ENCODE measurements at places on chromosomes 6 and 20.

DNA sequence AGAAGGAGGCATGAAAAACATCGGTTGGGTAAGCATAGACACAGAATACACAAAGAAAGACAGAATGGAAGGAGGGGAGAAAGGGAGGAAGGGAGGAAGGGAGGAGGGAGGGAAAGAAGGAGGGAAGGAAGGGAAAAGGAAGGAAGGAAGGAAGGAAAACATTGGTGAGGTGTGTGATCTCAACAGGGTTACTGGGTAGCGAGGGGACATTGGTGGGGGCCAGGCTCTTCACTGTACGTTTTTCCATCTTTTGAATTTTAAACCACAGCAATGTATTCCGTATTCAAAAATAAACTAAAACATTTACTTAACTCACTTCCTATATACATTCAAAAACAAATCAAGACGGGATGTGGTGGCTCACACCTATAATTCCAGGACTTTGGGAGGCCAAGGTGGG, 20.7 kb upstream of the BPIFA2 start:
- no peak for DNase-seq

DNA sequence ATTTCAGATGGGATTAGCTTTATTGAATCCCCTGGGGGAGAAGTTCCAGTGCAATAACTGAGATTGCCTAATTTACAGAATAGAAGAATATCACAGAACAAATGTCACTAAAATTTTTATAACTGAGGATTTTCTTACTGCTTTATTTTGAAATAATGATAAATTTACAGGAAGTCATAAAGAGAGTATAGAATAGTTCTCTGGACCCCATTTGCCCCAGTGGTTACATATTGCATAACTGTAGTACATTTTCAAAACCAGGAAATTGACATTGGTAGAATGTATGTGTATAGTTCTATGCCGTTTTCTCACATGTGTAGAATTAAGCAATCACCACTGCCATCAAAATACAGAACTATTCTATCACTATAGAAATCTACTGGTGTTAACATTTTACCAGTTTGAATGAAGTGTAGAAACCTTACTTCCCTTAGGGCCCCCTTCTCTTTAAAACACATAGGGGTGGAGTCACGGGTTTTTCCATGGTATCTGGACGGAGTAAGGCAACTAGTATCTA, 18.3 kb downstream of the KIF6 start:
- no peak for DNase-seq

DNA sequence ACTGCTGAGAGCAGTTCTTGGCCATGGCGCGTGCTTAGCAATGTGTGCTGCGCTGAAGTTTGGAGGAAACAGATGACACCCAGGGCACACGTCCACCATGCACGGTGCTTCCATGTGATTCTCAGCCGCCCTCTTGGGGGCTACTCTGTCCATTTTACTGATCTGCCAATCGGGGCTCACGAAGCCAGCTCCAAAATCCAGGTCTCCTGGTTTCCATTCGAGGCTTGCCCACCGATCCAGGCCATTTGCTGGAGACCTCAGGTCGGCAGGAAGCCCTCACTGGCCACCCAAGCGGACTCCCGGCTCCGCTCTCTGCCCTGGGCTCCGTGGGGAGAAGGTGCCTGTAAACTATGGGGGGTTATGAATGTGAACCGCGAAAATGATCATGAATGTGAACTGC, 11.7 kb upstream of the FRMD1 start:
- no peak for DNase-seq

DNA sequence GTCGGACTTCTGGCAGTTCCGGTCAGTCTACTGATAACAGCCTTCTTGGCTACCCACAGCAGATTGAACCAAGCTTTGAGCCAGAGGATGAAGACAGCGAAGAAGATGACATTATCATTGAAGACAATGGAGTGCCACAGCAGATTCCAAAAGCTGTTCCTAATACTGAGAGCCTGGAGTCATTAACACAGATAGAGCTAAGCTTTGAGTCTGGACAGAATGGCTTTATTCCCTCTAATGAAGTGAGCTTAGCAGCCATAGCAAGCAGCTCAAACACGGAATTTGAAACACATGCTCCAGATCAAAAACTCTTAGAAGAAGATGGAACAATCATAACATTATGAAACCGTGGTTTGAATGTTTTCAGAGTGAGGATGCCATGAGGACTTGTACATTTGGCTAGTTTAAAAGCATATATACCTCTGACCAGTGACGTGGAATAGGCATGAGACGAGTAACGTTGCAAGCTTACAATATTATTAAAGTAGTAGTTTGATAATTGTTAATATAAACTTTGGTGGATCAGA, 18.8 kb downstream of the PARD6B start:
- no peak for DNase-seq

DNA sequence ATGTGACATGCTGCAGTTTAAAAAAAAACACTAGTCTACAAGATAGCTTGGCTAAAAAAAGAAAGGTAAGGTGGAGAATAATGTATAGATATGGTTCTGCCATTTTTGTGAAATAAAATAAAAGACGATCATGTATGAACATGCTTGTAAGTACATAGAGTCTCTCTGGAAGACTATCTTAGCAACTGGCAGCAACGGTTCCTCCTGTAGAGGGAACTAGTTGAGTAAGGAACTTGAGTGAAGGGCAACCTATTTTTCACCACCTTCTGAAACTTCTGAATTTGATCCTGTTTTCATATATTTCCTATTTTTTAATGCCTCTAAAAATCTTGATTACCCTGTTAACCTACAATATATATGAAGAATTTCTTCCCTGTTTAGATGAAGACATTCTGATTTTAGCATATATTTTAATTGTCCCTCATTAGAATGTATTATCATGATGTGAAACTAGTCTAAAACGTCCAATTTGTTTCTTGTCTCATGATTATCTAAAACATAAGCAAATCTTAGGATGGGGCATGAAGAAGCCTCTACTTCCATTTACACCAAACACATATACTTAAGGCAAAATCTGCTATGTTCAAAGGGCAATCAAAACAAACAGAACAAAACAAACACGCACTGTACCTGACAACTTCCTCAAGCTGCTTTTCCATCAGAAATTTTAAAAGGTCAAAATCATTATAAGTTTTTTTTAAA, 202.5 kb downstream of the ISM1 start:
- DNase-seq, result no peak

DNA sequence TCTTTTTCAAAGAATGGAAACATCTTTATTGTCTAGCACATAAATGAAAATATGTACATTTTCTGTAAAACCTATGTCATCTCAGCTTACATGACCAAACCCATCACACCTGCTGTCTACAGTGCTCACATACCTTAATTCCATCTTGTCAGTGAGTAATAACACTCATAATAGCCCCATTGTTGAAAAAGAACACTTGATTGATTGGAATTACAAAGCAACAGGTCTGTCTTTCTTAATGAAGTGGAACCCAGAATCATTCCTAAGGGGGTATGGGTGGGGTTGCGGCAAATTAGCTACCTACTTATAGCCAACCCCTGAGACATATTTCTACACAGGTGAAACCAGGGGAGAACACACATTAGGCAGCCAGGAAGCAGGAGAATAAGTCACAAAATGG, 20.2 kb downstream of the ADGRF4 start:
- no peak for DNase-seq

DNA sequence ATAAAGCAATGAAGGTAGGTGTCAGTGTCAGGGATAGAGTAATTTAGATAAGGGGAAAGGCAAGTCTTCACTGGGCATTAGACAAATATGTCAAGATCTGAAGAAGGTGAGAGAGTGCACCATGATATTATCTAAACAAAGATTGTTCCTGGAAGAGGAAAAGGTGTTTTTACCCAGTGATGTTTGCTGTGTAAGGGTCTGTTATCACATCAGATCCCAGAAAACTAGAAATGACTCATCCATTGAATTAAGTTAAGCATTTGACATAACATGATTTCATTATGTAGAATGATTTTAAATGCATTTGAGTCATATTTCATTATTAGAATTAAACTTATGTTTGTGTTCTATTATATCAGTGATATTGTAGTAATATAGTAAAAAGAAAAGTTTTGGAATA, 1279.5 kb upstream of the CITED2 start:
- no peak for DNase-seq

DNA sequence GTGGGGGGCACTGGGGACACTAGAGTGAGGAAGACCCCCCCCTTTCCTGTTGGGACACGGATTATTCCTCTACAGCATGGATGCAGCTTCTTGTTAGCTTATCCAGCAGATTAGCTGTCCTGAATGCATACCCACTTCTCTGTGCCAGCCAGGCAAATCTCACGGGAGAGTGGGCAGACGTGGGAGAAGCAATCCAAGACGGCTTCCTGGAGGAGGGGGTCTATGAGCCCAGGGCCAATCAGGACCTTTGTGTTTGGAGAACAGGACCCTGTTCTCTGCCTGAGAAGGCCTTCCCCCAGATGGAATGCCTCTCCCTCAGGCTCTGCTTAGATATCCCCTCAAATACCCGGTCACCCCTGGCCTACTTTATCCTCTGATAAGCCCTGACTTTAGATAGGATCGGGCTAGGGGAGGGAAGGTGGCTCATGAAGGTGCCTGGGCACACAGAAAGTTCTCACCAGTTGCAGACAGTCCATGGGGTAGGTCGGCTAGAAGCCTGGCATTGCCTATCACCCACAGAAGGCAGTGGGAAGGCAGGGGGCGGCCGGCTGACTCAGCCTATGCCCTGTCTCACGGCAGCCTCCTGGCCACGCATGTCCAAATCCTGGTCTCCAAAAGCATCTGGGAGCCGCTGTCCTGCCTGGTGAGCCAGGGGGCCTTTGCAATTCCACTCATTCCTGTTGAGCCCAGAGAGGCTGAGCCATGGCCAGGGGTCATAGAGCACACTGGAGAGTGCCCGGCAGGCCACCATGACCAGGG, 34.7 kb downstream of the SUN5 start:
- DNase-seq, result no peak

DNA sequence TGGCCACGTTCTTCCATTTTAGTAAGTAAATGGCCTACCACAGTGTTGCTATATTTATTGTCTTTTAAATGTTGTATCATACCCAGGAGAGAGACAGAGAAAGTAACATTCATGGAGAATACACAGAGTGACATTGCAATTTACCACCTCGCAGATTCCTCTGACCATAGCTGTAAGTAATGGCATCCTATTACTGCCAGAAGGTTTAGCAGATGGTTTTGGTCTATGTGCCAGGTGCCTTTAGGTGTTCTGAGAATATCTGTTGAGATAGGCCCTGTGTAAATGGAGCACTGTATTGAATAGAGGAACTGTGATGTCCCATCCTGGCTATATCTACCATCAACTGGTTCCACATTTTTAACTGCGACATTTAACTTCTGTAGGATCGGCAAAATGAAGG, 559.6 kb downstream of the KIF16B start:
- DNase-seq, result no peak

DNA sequence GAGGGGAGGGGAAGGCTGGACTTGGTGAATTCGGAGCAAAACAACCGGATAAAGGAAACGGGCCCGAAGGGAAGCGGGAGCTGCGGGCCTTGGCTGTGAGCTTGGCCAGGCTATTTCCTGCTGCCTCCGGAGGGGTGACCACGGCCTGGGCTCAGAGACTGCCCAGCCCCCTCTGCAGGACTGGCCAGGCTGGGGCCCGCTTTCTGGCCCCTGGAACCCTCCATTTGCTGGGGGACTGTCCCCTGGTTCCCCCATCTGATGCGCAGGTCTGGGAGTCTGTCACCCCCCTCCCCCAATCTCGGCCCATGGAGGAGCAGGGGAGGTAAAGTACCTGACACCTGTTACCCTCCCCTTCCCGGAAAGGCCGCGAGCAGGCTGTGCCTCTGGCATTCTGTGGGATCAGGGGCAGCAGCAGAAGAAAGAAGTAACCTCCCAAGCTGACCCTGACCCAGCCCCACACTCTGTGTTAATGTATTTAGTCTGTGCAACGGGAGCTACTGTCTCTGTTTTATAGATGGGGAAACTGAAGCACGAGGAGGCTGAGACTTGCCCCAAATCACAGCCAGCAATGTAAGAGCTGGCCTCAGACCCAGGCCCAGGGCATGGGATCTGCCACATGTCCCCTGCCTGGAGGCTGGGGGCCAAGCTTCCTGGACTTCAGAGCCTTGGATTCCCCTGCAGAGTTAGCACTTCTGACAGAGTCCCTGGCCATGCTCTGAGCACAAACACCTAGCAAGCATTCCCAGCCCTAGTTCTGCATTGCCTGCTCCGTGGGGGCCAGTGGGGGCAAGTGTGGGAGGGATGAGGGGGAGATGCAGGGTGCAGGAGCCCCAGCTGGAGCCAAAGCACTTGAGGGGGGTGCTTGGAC, 3.5 kb downstream of the C20orf204 start:
- no peak for DNase-seq

- peak; percentile 69 for DNase-seq
Measured at GRCh38 chr6:20438462-20439070, 36.9 kb downstream of the E2F3 start.

GRCh38 chr6:144098993-144099392, 3.6 kb upstream of the SF3B5 start:
- no peak for DNase-seq

GRCh38 chr6:144087789-144088426, 7.5 kb downstream of the SF3B5 start:
- DNase-seq, result no peak

DNA sequence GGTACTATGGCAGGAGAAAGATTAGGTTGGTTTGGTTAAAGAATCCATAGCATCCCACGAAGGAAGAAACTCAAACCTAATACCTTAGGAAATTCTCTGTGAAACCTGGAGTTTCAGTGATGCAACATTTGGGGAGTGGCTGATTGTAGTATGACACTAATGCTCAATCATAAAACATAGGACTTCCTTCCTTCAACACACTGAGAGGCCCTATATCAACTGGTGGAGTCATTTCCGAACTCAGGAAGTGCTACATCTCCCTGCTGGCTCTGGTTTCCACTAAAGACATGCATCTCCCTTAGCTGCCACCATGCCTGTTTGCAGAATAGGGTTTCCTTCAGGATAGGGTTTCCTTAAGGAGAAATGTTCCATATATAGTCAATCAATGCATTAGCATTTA, 5.2 kb upstream of the MANEA start:
- DNase-seq, result no peak

- peak; percentile 30 for DNase-seq
Measured at GRCh38 chr20:18058661-18059467, 1.1 kb upstream of the OVOL2 start.

GRCh38 chr6:41548098-41548840, 2.1 kb downstream of the FOXP4 start:
- DNase-seq, result no peak

- DNase-seq, result no peak
Measured at GRCh38 chr20:35618263-35619131, 2.9 kb downstream of the SPAG4 start.

- no peak for DNase-seq
Measured at GRCh38 chr6:139407718-139408222, 33.3 kb upstream of the CITED2 start.

DNA sequence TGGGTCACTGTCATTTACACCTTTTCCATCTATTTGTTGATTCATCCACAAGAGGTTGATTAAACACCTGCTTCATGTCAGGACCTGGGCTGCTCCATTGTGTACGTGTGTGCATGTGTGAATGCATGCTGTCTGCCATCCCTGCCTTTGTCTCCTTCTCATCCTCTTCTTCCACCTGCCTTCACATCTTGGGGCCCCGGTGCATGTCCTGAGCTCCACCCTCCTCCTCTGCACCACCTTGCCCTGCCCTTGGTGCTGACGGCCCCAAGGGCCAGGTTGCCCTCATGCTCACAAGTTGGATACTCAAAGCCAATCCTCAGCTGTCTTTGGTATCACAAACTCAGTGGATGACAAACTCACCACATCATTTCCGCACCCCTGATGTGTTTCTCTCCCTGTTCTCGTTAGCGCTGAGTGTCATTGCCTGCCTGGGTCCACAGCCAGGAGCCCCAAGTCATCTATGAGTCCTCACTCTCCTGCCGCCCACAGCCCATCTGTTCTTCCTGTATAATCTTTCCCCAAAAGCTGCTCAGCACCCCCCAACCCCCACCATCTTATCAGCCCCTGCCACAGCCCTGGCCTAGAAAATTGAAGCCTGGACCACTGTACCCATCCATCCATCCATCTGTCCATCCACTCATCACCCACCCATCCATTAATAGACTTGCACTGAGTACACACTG, 85.0 kb downstream of the SRC start:
- no peak for DNase-seq
